ENCODE measurements at places on chromosomes 2 and 18.
A peak's percentile ranks its signal among the peaks of the same experiment; 100 is the strongest.

DNA sequence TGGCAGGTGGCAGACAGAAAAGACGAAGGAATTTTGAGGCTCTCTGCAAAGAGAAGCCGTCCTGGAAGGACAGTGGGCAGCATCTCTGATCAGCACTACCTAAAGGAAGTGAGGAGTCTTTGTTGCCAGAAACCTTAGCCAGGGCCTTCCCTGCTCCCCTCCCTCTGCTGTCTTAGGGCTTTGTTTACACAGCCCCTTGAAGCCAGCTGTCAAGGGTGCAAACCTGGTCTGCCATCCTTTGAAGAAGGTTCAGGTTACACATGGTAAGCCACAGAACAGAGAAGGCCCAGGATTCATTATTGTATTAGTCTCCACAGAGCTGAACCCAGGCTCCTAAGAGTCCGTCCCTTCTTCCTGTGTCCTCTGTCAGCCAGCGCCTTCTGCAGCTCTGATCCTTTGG, 356.7 kb downstream of the TGIF1 start:
- no peaks in the 10 kb centered on the region for H3K4me1 ChIP-seq
- no peak overlapping the region for H3K4me3 ChIP-seq
- no peaks in the 10 kb centered on the region for H3K27me3 ChIP-seq
- no peak overlapping the region for H3K27ac ChIP-seq

DNA sequence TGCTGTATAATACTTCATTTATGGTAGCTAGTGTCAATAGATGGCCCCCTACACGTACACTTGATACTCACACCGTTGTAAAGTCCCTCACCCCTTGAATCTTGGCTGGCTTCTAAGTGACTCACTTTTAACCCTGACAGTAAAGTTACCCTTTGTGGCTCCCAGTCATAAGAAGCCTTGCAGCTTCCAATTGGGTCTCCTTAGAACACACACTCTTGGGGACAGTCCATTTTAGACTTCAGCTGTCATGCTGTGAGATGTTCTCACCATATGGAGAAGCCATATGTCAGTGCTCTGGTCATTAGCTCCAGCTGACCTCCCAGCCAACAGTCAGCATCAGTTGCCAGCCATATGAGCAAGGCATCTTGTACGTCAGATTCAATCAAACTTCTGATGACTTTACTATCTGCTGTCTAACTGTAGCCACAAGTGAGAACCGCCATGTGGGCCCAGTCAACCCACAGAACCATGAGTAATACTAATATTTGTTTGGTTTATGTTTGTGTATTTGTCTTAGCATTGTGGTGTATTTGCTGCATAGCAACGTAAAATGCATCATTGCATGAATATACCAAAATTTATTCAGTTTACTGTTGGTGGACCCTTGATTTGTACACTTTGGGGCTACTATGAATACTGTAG, 68.3 kb downstream of the PTPN4 start:
- DNase-seq = no peak
- H3K4me1 ChIP-seq = peaks cover 9% of the 10 kb centered on the region
- H3K27ac ChIP-seq = no peak overlapping the region
- H3K4me3 ChIP-seq = no peak overlapping the region

DNA sequence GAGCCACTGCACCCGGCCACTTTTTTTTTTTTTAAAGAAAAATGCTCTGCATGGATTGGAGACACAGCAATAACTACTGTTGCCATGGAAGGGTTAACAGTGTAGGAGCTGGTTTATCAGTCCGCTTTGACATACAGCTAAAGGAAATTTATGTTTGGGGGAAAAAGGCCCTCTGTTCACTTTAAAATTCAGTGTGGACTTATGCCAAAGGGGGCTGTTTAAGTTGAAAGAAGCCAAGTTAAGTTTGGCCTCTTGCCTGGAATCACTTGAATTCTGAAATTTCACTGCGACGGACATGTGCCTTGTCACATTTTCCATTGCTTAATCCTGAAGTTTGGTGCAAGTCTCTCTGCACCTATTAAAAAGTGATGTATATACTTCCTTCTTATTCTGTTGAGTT, 3.1 kb downstream of the KCNE4 start:
- H3K4me3 ChIP-seq = no peak overlapping the region
- no peaks in the 10 kb centered on the region for H3K36me3 ChIP-seq
- no peak for DNase-seq

DNA sequence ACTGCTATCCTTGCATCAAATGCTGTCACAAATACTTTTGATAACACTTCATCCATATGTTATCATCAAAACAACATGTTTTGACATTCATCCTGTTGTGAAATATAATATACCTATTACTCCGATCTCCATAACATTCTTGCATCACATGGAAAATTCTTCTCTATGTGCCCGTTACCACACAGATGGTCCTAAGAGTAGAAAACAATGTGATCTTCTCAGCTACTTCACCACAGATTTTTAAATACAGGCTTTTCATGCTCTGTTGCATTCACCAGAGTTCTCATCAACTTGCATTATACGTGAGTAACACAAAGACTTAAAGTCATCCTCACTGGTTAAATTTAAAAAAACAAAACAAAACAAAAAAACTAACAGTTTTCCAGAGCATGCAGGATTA, 1603.3 kb upstream of the ZEB2 start:
- no peak for DNase-seq
- no peaks in the 10 kb centered on the region for H3K36me3 ChIP-seq
- H3K4me1 ChIP-seq = no peaks in the 10 kb centered on the region
- H3K27ac ChIP-seq = no peak overlapping the region

DNA sequence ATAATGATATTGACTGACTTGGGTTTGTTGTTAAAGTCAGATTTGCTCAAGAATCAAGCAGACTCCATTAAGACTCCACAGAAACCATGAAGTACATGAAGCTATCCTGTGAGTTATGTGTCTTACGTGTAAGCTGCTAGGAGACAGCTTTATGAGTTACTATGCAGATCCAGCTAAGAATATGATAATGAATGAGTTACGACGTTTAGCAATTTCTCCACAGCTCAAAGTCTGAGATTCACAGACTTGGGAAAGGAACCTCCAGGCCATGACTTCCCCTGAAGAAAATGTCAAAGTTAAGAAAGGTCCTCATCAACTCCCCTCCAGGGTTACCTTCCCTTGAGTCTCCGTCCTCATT, 211.9 kb upstream of the HNRNPA3 start:
- DNase-seq = no peak
- H3K27me3 ChIP-seq = peaks cover 5% of the 10 kb centered on the region
- no peak overlapping the region for H3K27ac ChIP-seq
- no peaks in the 10 kb centered on the region for H3K36me3 ChIP-seq
- H3K4me3 ChIP-seq = no peak overlapping the region

GRCh38 chr18:44725300-44726058, 44.8 kb downstream of the SETBP1 start:
- H3K4me3 ChIP-seq = peak overlapping the region; percentile 19
- peaks cover 16% of the 10 kb centered on the region for H3K36me3 ChIP-seq
- DNase-seq = peak; percentile 74
- peaks cover 70% of the 10 kb centered on the region for H3K4me1 ChIP-seq
- peaks cover 52% of the 10 kb centered on the region for H3K27me3 ChIP-seq

DNA sequence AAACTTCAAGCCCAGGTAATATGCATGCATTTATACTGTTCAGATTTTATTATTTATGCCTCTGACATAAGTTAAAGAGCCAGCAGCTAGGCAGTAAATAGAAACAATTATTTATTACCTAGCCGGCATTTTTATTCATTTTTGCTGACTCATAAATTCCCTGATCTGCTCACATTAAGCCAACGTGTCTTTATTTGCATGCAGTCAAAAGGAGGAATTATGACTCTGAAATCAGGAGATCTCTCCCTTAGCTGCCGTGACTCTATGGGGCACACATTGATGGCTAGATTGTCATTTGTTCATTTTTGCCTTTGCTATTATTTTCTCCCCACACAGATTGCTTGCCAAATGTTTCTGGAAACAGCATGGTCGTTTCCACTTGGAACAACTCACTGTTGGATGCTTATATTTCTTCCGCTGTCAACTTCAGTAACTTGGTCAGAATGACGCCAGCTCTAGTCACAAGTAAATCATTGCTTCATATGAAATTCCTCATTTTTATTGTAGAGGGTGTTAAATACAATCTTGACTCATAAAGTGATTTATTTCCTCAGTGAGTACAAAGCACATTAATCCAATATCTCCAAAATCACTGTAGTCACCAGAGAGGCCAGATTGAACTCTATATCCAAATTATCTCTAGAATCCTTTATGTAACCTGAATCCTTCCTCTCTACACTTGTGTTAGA, 15.9 kb upstream of the ZBTB14 start:
- no peak overlapping the region for H3K4me3 ChIP-seq
- H3K27me3 ChIP-seq = no peaks in the 10 kb centered on the region
- H3K36me3 ChIP-seq = no peaks in the 10 kb centered on the region

- no peak for DNase-seq
- H3K4me3 ChIP-seq = peak overlapping the region; percentile 96
Observed at GRCh38 chr2:74471332-74472065, 981 bp downstream of the MRPL53 start.

DNA sequence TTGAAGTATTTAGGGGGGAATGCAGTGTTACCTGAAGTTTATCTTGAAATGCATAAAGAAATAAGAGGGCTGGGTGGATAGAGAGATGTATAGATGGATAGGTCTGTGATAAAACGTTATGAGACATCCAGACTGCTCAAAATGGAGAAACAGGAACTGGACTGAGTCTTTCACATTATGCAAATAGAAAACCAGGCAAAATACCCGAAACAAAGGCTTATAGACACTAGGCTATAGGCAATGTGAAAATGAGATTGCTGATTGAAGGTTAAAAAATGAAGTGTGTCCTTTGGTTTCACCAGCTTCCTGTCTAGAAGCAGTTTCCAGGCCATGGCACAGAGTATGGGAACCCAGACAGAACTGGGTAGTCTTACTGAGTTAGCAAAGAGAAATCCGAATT, 24.9 kb upstream of the SLC3A1 start:
- DNase-seq = no peak
- H3K27ac ChIP-seq = no peak overlapping the region
- no peak overlapping the region for H3K4me3 ChIP-seq
- H3K27me3 ChIP-seq = no peaks in the 10 kb centered on the region
- H3K4me1 ChIP-seq = no peaks in the 10 kb centered on the region

DNA sequence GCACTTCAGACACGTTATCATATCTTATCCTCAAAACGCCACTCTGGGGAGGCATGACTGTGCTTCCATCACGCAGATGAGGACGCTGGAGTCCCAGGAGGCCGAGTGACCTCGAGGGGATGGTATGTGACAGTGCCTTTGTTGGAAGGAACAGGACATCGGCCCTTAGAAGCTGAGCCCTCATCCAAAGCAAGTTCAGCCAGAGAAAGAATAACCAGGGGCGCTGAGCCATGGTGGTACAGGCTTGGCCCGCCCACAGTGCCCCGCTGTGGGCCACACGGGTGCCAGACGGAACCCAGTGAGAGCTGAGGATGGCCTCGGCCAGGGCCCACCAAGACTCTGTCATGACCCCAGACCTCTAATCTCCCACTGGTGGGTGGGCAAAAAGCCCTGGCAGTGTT, 31.3 kb downstream of the HS1BP3 start:
- H3K4me3 ChIP-seq = no peak overlapping the region
- H3K4me1 ChIP-seq = no peaks in the 10 kb centered on the region
- no peaks in the 10 kb centered on the region for H3K36me3 ChIP-seq
- DNase-seq = peak; percentile 14
- H3K27ac ChIP-seq = no peak overlapping the region

GRCh38 chr2:219159771-219160185, 837 bp downstream of the NHEJ1 start:
- peaks cover 27% of the 10 kb centered on the region for H3K4me1 ChIP-seq
- no peak for DNase-seq
- no peaks in the 10 kb centered on the region for H3K27me3 ChIP-seq
- H3K27ac ChIP-seq = peak overlapping the region; percentile 97
- H3K4me3 ChIP-seq = peak overlapping the region; percentile 90
- peaks cover 13% of the 10 kb centered on the region for H3K36me3 ChIP-seq

DNA sequence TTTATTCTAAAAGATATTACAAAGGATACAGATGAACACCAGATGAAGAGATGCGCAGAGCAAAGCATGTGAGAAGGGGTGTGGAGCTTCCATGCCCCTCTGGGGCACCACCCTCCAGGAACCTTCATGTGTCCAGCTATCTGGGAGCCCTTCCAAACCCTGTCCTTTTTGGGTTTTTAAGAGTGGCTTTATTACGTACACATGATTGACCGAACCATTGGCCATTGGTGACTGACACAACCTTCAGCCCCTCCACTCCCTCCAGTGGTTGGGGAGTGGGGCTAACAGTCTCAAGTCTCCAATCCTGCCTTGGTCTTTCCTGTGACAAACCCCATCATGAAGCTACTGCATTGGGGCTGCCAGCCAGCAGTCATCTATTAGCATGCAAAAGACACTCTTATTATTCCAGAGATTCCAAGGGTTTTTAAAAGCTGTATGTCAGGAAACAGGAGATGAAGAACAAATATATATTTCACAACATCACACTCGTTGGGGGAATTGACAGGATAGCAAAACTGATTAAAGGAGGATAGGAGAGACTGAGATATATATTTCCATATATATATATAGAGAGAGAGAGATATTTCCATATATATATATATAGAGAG, 19.4 kb downstream of the IL1B start:
- H3K4me3 ChIP-seq = no peak overlapping the region
- DNase-seq = no peak
- no peaks in the 10 kb centered on the region for H3K36me3 ChIP-seq
- H3K27me3 ChIP-seq = no peaks in the 10 kb centered on the region
- peaks cover 22% of the 10 kb centered on the region for H3K4me1 ChIP-seq

DNA sequence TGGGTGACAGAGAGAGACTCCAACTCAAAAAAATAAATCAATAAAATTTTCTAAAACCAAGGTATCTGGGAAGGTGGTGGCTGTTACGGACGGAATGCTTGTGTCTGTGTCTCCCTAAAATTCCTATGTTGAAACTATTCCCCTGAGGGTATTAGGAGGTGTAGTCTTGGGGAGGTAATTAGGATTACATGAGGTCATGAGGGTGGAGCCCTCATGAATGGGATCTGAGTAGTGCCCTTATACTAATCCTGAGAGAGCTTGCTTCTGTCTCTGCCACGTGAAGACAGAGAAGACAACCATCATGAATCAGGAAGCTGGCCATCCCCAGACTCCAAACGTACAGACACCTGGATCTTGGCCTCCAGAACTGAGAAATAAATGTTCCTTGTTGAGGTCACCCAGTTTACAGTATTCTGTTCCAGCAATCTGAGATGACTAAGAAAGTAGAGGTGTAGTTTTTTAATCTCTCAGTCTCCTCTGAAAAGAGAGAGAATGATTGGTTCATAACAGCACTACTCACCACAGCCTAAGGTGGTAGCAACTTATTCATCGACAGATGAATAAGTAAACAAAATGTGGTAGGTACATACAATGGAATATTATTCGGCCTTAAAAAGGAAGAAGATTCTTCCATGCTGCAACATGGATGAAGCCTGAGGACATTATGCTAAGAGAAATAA, 38.4 kb downstream of the TGFBRAP1 start:
- peaks cover 31% of the 10 kb centered on the region for H3K36me3 ChIP-seq
- H3K27ac ChIP-seq = no peak overlapping the region
- H3K27me3 ChIP-seq = no peaks in the 10 kb centered on the region
- H3K4me3 ChIP-seq = no peak overlapping the region
- no peaks in the 10 kb centered on the region for H3K4me1 ChIP-seq
- DNase-seq = no peak
